ENCODE measurements at places on chromosomes 7 and 10.

GRCh38 chr7:127896659-127897058, 134.6 kb downstream of the LRRC4 start:
- no peak for DNase-seq

GRCh38 chr10:43196131-43196980, 58.1 kb downstream of the CSGALNACT2 start:
- DNase-seq = no peak

DNA sequence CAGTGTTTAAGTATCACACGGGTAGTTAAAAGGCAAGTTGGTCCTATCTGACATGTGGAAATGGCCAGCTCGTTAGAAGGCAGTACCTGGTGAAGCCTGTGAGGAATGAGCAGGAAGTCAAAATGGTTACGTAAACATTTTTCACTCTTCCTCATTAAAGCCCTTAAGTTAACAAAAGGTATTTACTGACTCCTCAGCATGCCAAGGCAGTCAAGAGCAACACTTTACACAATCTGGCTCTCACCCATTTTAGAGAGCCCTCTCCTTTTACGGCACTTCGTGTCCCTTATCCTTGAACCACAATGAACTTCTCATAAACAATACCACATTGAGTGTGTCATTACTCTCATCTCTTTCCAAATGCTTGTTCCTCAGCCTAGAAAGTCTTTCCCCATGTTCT, 11.0 kb upstream of the RSBN1L start:
- peak; percentile 65 for DNase-seq

GRCh38 chr7:123609883-123610239, 8.2 kb downstream of the ASB15 start:
- DNase-seq = no peak

DNA sequence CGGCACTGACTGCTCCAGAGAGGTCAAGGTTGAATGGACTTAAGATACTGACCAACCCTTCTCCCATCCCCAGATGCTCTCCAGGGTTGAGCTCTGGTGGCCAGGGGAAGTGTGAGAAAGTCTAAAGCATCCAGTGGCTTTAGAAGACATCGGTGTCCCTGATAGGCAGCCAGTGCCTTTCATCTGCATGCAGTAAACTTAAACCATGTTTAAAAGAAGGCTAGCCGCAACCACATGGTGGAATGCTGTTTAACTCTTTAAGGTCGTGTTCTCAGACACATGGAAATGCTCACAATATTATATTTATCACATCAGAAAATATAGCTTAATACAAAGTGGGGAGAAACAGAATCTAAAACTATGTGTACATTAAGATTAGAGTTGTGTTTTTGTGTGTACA, 137.0 kb downstream of the CNNM2 start:
- no peak for DNase-seq

- no peak for DNase-seq
Measured at GRCh38 chr7:44977959-44978335, 868 bp downstream of the MYO1G start.

DNA sequence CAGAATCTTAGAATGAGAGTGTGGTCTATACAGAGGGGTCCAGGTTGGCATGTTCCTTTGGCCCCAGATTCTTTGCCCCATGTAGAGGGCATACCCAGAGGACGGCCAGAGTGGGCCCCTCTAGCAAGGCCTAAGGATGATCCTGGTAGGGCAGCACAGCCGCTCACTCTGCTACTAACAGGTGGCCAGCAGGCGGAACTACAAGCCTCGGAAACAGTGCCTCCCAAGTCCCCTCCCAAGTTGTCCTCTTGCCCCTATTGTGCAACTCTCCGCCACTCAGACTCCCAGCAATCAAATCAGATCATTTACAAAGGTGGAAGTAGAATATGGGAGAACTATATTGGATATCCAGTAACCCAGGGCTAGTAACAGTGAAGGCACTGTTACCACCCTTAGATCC, 107.4 kb downstream of the STRA8 start:
- no peak for DNase-seq

- no peak for DNase-seq
Measured at GRCh38 chr10:131323880-131324279, 12.4 kb upstream of the TCERG1L start.

GRCh38 chr10:70222340-70222794, 10.9 kb downstream of the PPA1 start:
- peak; percentile 71 for DNase-seq

DNA sequence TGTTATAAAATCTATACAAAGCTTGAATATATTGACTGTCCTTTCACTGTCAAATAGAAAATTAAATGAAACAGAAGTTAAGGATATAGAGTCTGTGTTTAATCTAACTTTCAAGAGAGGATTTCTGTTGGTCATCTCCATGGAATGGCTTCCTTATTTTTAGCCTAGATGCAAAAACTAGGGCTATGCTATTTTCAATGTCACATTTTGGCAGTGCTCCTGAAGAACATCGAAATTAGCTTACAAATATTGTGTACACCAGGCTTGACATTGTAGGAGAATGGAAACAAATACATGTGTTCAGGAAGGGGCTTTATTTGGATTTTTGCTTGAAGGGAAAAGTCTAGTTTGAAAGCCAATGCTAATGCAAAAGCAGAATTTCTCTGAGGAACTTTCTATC, 295.4 kb downstream of the CDK14 start:
- no peak for DNase-seq

GRCh38 chr10:132589681-132590080, 52.1 kb downstream of the INPP5A start:
- DNase-seq = no peak
